ENCODE measurements at places on chromosomes 5 and 9. TPM values are rescaled to one million over a fixed set of nuclear protein-coding genes. Genes with fewer than 3 reads are reported as not detected.

DNA sequence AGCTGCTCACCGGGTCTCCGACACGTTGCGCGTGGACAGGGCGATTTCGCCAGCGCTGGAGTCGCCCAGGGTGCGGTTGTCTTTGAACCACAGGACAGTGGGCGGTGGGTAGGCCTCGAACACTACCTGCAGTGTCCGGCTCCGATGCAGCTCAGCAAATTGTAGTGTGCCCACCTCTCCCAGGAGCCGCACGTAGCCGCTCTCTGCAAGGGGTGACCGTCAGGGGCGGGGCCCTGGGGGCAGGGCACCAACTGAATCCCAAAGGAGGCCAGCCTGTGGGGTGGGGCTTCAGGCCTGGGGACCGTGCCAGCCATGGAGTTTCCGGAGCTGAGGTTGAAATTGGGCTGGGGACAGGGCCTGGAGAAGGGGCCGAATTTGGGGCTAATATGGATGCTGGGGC, 22.9 kb downstream of the PDGFRB start:
- no peak for DNase-seq

DNA sequence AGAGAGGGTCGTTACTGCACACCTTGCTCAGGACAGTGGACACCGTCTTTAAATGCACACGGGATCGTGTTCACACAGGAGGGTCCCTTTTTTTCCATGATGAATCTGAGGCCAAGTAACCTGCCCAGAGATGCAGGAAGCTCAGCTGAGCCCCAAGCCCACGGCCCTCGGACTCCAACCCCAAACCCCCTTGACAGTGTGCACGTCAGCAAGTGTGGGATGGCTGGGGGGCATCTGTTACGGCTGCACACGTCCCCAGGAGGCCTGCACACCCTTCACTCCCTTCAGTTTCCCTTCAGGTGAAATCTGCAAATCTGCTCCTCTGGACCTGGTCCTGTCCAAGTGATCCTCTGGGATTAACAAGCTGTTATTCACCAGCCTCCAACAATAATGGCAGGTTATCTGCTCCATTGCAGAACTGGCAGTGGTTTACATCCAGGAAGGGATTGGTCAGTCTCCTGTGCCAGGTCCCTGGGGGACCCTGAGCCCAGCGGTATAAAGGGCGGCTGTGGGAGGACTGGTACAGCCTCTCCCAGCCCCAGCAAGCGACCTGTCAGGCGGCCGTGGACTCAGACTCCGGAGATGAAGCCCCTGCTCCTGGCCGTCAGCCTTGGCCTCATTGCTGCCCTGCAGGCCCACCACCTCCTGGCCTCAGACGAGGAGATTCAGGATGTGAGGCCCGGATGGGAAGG, at the start of gene LCN1:
LCN1 (plus strand) TSS at position 525 of the 692 bp plus-strand sequence; CDS start at position 583, 58 bp downstream.
- no peak for DNase-seq

GRCh38 chr9:27787891-27788290, 214.6 kb upstream of the C9orf72 start:
- DNase-seq: no peak

- no peak for DNase-seq
Measured at GRCh38 chr5:78518365-78519197, 130.0 kb downstream of the LHFPL2 start.

DNA sequence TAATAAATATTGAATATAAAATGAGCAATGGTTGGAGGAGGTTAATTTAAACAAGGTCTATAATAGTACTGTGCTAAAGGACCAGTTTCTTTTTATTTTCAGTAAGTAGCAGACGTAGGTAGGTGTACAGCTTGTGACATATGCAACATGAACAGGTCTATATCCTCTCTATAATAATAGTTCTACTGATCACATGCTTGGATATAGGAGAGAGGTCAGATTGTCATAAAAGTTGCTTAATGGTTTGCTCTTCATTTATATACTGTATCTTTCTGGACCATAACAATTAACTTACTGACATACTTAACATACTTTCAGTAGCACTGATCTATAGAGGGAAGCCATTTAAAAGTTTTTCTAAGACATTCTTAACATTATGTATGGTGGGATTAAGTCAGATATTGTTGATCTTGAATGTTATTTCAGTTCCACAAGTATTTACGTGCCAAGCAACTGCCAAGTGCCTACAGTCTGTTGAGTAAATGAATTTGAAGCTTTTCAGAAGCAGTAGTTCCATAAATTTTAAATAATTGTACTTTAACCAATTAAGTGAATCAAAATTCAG, 68.0 kb downstream of the DENND4C start:
- no peak for DNase-seq

DNA sequence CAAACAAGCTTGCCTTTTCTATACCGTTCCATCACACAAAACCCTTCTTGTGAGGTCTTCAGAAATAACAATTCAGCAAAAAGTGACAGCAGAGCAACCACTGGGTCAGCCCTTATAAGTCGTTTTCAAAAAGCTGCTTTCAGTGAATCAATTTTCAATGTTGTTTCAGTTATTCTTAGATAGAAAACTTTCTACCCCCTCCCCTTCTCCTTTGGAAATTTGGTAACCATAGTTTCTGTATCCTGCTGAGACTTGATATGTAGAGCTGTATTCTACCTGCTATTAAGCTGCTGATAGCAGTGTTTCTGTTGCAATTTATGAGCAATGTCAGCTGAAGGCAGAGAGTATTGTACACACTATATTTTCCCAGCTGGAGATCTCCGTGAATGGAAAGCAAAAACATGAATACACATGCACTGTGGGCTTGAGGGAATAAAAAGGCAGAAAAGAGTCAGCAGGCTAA, 75.7 kb downstream of the ZNF608 start:
- no peak for DNase-seq

DNA sequence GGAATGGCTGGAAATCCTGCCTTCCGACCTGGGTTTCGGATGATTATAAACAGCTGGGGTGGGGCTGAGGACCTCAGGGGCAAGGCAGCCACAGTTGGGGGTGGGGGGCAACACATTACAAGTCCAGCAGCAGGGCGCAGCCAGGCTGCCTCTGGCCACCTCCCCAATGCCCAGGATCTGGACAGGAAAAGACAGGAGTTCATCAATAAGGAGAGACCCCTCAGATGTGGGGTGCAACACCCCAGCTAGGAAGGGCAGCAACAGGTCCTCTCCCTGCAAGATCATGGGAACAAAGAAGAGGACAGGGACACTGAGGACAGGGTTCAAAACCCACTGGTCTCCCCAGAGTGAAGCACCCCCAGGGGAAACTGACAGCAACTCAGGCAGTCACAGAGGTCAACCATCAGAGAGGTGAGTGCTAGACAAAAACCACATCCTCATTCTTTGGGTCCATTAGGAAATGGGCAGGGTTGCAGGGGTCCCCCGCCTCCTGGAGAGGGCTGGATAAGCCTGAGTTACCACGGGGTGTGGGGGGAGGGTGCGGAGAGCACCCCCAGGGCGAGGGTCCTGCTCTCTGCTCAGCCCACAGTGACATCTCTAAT, 33.5 kb downstream of the SEMA4D start:
- DNase-seq: no peak

PCDHB3 gene
- not detected for total RNA-seq

SURF2 gene
- 30.9 TPM for total RNA-seq

SPARC gene
- not detected for total RNA-seq

PCDHGA9 gene
- total RNA-seq: 0.39 TPM

SLC25A2 gene
- total RNA-seq: 0.20 TPM
